ENCODE measurements at places on chromosomes 16 and 17.

- no peak for DNase-seq
Measured at GRCh38 chr16:57882792-57883191, 80.5 kb upstream of the KIFC3 start.

- no peak for DNase-seq
Measured at GRCh38 chr17:680529-680928, 34.1 kb downstream of the VPS53 start.

DNA sequence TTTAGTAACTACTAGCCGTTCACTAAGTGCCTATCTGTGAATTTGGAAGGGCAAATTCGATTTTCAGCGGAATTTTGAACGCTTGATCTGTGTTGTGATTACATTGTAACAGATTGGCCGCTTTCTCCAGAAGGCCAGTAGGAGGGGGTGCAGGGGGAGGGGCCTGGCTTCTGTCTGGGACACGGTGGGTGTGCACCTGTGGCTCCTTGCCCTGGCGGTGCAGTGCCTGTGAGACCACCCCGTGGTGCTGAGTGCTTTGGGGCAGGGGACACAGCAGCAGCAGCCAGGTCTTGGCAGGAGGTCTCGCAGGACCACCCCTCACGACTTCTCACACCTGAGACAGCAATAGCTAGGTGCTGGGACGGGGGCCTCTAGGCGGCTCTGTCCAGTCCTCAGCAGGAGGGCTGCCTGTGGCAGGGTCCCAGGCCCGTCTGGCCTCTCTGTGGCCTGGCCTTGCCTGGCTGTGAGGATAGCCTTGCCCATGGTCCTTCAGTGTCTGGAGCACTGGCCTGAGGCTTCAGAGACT is 1.8 kb downstream of the UBE2I start:
- no peak for DNase-seq

DNA sequence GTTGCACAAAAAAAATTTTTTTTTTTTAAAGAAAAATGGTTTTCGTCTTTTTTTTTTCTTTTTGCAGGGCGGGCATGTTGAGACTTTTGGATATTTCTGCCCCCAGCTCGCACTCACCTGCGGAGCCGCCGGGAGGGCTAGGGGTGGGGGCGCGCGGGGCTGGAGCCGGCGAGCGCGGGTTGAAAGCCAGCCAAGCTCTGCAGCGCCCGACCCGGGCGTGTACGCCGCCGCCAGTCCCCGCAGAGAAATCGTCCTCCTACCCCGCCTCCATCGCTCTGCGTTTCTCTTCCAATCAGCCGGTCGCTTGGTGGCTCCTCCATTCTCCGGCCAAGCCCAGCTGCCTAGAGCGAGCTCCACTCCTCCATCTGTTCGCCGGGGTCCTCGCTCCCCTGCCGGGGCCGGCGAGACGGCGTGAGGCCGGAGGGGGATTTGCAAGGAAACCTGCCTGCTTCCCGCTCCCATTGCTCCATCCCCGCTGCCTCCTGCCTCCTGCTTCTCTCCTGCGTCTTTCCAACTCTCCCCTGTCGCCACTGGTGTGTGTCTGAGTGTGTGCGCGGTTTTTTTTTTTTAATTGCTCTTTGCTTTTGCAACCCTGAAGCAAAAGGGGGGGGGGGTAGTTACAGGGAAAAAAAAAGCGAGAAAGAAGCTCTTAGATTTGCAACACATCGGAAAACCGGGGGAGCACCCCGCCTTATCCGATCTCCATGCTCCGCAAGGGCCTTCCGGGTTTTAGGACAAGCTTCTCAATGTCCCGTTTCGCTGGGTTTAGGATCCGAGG is 1.8 kb upstream of the UBTF start:
- no peak for DNase-seq

GRCh38 chr16:85608515-85608885 is 4.6 kb upstream of the GSE1 start:
- DNase-seq, result no peak

DNA sequence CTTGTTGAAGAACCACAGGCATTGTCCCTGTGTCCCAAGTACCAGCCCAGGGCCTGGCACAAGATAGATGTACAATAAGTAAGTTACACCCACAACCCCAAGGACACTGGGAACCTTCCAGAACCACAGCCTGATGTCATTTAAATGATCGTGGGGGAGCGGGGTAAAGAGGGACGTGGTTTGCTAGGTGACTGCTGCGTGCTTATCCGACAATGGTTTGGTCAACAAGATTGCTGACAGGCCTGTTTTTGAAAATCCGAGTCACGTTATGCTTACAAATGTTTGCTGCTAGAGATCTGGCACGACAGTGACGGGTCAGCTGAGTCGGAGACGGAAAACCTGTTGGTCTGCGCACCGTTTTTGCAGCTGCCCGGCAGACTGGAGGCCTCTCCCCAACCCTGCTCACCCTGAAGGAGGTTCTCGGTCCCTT is 22.8 kb downstream of the COTL1 start:
- DNase-seq, result no peak

GRCh38 chr17:17064322-17064721 is 22.1 kb downstream of the MPRIP start:
- DNase-seq, result no peak

- no peak for DNase-seq
Measured at GRCh38 chr17:78284146-78284545, 52.7 kb downstream of the TMEM235 start.

DNA sequence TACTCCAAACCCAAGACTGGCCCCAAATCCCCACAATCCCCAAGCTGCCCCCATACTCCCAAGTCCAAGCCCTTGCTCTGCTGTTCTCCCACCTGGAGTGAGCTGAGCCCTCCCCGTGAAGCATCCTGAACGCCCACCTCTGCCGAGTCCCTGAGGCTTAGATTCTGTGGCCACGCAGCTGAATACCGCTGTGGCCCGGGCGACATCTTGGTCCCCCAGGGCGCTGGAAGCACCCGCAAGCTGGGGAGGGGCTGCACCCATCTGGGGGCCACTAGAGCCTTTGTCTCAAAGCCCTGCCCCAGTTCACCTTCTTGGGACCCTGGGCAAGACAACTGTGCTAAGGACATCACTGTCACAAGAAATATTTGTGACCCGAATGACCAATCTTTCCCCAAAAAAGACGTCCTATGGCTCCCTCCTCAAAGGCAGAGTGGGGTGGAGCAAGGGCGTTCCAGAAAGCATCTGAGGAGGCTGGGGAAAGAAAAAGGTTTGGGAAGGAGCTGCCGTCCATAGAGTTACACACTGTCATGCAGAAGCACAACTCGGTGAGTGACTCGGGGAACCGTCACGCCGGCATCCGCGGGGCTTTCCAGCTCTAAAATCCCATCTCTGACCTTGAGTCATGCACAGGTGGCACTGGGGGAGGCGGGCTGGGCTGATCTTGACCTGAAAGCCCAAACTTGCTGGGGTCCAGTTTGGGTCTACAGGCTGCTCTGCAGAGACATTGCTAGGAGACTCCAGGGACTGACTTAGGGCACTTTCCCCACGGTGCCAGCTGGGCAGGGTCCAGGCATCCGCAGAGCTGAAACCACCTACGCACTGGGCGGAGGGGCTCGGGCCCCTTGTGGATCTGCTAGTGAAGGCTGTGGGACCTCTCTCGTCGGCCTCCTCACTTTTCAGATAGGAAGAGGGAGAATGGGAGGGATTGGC is 6.6 kb downstream of the PTX4 start:
- no peak for DNase-seq

- no peak for DNase-seq
Measured at GRCh38 chr16:31229501-31229900, 12.6 kb upstream of the PYDC1 start.

GRCh38 chr17:59483860-59484259 is 81.5 kb upstream of the DHX40 start:
- no peak for DNase-seq

DNA sequence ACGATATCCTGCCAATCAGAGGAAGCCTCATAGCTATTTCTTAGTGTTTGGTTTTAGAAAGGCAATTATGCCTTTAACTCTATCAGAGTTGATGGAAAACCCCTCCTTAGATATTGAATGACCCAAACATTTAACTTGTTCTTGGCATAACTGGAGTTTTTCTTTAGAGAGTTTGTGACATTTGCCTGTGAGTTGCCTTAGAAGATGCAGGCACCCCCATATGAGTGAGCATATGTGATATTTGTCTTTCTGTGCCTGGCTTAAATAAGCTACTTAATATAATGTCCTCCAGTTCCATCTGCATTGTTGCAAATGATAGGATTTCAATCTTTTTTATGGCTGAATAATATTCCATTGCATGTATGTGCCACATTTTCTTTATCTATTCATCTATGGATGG is 19.6 kb upstream of the B4GALNT2 start:
- no peak for DNase-seq

DNA sequence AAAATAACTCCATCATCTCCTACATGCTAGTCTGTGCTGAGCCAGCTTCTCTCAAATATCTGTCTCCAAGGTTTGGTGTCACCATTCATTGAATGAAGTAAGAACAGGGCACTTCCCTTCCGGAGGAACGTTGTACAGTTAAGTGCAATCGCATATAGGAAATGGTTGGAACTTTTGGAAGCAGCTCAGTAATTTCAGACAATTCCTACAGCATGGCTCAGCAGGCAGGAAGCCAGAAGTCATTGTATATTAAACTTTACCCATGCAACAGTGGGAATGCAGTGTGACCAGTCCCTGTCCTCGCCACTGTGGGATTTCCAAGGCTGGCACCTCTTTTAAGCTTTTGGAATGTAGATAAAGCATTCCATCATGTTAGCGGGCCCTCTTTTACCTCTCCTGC is 51.1 kb upstream of the MYH2 start:
- DNase-seq, result no peak

DNA sequence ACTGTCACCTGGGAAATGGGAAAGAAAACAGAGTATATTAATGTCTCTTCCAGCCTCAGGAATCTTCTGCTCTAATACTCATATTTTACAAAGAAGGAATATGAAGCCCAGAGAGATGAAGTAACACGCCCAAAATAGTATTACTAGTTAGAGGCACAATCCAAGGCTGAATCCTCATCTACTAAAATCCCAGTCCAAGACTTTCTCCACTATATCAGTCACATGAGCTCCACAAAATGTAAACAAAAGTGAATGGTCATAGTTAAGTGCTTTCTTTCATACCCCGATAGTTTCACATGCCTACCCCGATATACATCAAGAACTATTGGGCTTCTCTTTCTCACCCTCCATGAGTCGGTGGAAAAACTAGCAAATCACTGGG is 965 bp downstream of the INTS2 start:
- no peak for DNase-seq

- no peak for DNase-seq
Measured at GRCh38 chr17:28996554-28997096, 9.2 kb downstream of the SEZ6 start.

- DNase-seq, result no peak
Measured at GRCh38 chr17:75570034-75570676, 17.4 kb upstream of the MYO15B start.

GRCh38 chr17:48907713-48908046 is 527 bp upstream of the UBE2Z start:
- DNase-seq, result no peak

- no peak for DNase-seq
Measured at GRCh38 chr17:15456496-15456895, 10.9 kb downstream of the CDRT4 start.

GRCh38 chr16:87297918-87298631 is 19.1 kb downstream of the C16orf95 start:
- DNase-seq, result no peak

DNA sequence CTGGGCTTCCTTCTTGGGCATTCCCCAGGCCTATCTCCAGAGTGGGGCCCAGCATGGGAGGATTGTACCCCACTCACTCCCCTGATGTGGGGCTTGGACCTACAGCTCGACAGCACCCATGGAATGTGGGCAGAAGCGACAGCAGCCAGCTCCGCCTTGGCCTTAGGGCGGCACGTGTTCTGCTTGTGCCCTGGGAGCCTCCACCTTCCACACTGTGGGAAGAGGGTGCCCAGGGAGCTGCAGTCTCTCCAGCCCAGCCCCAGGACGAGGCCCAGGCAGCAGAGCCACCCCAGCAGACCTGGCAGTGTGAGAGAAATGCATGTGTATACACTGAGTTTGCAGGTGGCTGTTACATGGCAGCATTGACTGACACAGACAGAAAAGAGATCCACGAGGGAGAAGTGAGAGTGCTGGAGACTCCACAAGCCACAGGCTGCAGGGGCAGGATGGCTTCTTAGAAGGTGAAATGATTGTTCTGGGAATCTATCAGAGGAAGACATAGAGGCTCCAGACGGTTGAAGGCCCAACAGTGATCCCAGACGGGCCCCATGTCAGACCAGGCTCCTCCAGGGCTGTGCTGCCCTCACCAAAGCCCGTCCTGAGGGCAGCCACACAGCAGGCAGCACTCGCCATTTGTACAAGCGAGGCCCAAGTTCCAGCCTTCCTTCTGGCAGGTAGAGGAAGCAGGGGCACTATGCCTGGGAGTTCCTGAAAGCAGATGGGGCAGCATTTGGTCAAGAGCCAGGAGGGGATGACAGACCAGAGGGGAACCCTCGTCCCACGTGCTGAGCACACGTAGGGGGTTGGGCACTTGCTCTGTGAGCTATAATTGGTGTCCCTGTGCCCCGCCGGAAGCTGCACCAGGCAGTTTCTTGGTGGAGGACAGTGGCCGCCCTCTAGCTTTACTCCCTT is 2.8 kb upstream of the DNASE1 start:
- DNase-seq, result peak; percentile 2

- DNase-seq, result no peak
Measured at GRCh38 chr17:45364531-45365390, 47.9 kb upstream of the MAP3K14 start.

GRCh38 chr17:4920351-4921048 is 11.6 kb upstream of the GP1BA start:
- DNase-seq, result no peak

DNA sequence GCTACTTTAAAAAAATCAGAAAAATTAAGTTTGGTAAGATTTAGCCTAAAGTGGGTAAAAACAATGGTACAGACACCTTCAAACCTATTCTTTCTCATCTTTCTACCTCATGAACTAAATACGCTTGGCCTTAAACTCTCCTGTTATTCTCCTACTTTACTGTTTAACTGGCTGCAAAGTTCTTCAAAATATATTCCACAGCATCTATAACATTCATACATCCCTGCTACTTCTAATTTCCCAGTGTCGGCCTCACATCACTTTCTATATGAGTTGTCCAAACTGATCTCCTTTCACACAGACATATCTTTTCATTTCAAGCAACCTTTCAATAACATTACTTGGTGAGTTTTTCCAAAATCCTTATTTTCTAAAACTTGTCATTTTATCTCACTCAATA is 64.0 kb downstream of the MED13 start:
- no peak for DNase-seq

DNA sequence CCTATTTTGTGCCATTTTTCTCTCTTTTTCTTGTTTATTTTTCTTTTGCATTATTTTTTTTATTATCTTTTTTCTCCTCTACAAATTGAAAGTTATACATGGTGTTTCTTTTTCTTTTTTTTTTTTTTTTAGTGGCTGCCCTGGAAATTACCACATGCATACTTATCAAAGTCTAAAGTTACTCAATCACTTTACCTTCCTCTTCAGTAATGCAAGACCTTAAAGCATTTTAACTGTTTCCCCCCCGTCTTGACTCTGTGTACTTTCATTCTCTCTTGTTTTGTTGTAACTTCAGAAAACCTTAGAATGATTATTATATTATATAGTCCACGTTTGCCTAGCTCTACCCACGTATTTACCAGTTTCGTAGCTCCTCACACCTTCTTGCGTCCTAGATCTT is 33.3 kb upstream of the SMPD3 start:
- DNase-seq, result no peak

- DNase-seq, result no peak
Measured at GRCh38 chr17:4006745-4007211, 42.5 kb upstream of the ATP2A3 start.

- no peak for DNase-seq
Measured at GRCh38 chr17:72588961-72589360, 468.1 kb downstream of the SOX9 start.

GRCh38 chr16:535446-536405 is 8.2 kb downstream of the CAPN15 start:
- no peak for DNase-seq

- no peak for DNase-seq
Measured at GRCh38 chr17:38690386-38690785, 14.7 kb upstream of the MLLT6 start.
